HS-27A (cell line): ENCODE measurements at places on chromosomes 5 and 9.

DNA sequence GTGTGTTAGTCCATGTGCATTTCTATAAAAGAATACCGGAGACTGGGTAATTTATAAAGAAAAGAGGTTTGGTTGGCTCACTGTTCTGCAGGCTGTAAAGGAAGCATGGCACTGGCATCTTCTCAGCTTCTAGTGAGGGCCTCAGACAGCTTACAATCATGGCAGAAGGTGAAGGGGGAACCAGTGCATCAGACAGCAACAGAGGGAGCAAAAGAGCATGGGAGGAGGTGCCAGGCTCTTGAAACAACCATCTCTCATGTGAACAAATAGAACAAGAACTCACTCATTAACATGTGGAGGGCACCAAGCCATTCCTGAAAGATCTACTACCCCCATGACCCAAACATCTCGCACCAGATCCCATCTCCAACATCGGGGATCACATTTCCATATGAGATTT, 89.2 kb upstream of the IL33 start:
- no peak for DNase-seq

DNA sequence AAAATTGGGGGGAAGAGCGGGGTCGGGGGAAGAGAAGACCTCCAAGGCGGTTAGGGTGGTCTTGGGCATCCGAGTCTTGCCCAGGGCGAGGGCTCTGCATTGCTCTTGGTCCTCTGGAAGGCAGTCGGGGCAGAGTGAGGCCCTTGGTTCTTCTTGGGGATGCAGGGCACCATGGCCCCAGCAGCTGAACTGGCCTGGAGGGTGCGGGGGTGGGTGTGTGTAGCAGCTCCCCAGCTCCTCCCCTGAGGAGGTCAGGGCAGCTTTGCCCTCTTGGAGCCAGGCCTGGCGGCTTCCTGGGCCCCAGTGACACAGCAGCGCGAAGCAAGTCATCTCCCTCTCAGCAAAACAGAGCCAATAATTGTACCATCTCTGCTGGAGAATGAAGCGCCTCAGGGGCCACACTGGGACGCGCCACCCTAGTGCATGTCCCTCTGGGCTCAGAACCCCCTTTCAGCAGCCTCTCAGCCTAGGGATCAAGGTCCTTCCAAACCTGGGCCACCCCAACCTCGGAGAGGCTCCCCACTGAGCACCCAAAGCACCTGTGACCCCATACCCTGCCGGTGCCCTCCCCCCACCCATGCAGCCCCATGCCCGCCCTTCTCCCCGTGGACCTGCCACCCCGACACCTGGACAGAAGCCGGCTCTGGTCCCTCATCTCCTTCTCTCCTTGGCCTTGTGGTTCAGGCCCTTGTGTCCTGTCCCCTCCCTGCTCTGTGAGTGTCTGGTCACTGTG, 10.4 kb upstream of the RXRA start:
- DNase-seq, result no peak

- DNase-seq, result no peak
Observed at GRCh38 chr9:90556897-90557675, 85.5 kb downstream of the DIRAS2 start.

- DNase-seq, result no peak
Observed at GRCh38 chr5:138979684-138980280, 104.6 kb upstream of the LRRTM2 start.

GRCh38 chr5:103407402-103407801, 148.8 kb downstream of the MACIR start:
- no peak for DNase-seq

GRCh38 chr5:75935572-75935971, 147.6 kb upstream of the SV2C start:
- DNase-seq, result no peak
